NCI-H187 treated with DMSO at 0.1 percent for 48 hours (cell line): ENCODE measurements at places on chromosomes 4 and X.

DNA sequence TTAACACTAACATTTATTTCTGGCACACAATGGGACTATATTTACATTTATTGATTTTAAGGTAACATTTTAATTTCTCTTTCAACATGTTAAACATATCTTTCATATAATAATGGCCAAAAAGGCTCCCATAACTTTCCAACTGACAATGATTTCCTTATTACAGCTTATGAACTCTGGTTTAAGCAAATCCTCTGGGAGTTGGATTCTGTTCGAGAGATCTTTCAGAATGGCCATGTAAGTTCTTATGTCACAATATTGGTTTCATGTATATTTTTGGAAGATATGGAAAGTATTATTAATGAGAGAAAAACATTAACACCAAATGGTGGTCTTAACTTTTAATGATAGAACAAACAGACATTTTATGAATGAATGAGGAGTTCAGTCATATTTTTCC, 4.1 kb downstream of the TDO2 start:
- no peak for DNase-seq

GRCh38 chr4:69640289-69640688, 847 bp upstream of the UGT2A2 start:
- DNase-seq: no peak

GRCh38 chrX:140817943-140818342, 108.4 kb downstream of the LINC00632 start:
- DNase-seq: no peak

- DNase-seq: no peak
Observed at GRCh38 chr4:188930822-188931221, 791.6 kb downstream of the TRIML1 start.

DNA sequence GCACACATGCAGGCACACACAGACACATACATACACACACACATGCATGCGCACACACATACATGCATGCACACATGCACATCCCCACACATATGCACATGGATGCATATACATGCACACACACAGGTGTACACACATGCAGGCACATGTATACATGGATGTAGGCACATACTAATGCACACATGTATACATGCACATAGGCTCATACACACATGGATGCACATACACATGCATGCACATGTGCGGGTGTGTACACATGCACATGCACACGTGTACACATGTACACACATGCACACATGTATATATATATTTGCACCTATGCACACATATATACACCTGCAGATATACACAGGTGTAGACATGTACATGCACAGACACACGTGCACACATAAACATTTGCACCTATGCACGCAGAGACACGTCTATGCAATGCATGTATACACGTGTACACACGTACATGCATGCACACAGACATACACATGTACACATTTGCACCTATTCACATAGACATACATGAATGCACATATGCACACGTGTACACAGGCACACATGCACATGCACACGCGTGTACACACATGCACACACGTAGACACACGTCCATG, 4.0 kb downstream of the PLCXD1 start:
- DNase-seq: no peak

GRCh38 chr4:170027181-170027829, 1.1 kb upstream of the MFAP3L start:
- peak; percentile 13 for DNase-seq

- DNase-seq: no peak
Observed at GRCh38 chrX:48468247-48468671, 1.8 kb downstream of the SLC38A5 start.

DNA sequence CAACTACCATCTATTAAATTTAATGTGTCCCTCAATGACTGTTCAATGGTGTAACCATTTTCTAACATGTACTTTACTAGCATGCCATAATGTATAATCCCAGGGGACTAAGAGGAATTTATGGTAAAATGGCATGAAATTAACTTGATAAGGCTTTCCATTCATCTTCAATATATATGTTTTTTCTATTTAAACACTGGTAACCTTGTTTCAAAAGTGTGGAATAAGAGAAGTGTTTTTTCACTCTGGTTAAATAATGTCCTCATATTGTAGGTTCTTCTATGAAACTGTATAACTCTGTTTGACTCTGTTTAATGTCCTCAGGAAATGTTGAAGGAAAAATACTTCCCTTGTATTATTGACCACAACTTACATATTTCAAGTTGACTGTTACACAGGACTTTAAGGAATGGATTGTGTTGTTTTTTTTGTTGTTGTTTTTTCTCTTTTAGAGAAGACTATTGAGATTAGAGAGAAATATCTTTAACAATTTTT, 113.8 kb upstream of the ARSJ start:
- DNase-seq: no peak
